CD4-positive, alpha-beta memory T cell (primary cell): ENCODE measurements at places on chromosomes 3 and 15.

- DNase-seq = no peak
Observed at GRCh38 chr15:37059086-37059485, 41.3 kb downstream of the MEIS2 start.

DNA sequence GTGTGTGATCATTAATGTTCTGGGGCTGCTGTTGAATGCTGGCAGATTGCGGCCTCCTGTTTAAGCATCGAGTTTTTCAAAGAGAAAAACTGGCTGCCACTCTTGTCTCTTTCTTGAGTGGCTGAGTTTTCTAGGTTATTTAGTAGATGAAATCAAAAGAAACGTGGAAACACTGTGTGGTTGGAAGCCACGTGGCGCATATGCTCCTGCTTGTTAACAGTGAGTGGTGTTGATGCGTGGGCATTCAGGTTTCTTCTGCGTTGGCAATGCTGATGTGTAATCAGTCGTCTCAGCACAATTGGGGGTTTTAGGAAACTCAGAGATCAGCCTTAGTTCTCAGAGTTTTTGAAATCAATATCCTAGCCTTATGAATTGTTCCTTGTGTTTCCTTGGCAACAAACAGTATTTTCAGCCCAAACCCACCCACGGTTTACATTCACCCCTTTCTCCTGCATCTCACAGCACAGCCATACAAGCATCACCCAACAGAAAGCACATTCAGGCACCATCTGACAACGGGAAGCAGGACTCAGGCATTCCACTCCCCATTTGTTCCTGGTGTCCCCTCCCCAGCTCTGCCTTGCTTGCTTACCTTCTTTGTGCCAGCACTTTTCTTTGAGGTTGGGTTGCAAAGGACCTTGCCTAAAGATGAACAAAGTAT, 74.7 kb downstream of the SEC22A start:
- no peak for DNase-seq

- no peak for DNase-seq
Observed at GRCh38 chr3:169641167-169641566, 22.3 kb downstream of the MECOM start.

DNA sequence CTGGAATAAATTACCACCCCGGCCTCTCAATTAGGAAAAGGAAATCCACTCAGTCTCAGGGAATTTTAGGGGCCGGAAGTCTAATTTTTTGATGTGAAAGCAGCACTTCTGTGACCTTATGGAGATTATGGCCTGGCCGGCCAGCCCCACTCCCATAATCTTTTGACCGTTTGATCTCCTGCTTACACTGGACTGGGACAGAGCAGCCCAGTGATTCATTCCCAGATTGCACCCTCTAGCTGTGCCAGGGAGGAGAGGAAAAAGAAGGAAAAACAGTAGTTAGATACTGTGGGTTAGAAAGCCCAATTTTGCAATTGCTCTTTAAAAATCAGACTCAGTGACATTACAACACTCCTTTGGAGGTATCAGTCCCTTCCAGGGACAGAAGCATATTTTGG, 32.4 kb downstream of the GJD2 start:
- DNase-seq = no peak

- no peak for DNase-seq
Observed at GRCh38 chr3:51381333-51381705, 3.8 kb upstream of the MANF start.

GRCh38 chr3:59425371-59425770, 375.5 kb upstream of the CFAP20DC start:
- no peak for DNase-seq

DNA sequence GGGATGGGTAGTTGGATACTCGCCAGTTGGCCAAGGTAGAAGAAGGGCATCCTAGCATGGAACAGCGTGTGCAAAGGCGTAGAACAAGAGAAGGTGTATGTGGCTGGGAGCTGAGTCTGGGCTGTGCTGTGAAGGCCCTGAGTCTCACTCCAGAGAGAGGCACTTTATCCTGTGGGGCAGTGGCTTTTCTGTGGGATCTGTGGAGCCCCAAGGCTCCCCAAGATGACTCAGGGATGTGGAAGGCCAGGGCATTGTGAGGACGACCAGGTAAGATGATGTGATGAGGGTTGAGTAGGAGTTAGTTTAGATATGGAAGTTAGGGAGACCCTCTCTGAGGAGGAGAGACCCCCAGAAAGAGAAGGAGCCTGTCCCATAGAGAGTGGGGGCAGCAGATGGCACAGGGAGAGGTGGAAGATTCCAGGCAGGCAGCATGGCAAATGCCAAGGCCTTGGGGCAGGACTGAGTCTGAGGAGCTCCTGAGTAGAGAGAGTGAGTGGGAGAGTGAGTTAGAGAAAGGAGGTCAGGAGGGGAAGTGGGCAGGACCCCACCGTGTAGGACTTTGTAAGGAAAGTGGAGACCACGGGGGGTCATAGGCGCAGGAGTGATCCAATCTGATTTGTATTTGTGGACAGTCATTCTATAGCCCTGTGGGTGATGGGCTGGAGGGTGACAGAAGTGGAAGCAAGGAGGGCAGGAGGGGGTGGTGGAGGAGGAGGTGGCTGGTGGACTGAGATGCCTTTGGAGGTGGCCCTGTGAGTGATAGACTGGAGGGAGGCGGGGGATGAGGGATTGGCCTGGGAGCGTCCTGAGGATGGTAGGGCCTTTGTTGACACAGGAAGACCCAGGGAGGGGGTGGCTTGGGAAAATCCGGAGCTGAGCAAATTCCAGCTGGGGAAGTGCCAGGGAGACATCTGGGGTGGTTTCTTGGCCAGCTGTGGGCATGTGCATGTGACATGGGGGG, 50.3 kb downstream of the FBLN2 start:
- no peak for DNase-seq

- no peak for DNase-seq
Observed at GRCh38 chr15:68981941-68982340, 32.6 kb upstream of the NOX5 start.

DNA sequence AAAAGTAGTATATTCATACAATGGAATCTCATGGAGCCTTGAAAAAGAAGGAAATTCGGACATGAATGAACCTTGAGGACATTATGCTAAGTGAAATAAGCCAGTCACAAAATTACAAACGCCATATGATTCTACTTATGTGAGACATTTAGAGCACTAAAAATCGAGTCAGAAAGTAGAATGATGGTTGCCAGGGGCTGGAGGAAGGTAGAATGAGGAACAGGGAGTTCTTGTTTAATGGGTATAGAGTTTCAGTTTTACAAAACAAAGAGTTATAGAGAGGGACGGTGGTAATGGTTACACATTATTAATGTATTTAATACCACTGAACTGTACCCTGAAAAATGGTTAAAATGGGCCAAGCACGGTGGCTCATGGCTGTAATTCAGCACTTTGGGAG, 19.5 kb downstream of the UBXN7 start:
- DNase-seq = no peak

DNA sequence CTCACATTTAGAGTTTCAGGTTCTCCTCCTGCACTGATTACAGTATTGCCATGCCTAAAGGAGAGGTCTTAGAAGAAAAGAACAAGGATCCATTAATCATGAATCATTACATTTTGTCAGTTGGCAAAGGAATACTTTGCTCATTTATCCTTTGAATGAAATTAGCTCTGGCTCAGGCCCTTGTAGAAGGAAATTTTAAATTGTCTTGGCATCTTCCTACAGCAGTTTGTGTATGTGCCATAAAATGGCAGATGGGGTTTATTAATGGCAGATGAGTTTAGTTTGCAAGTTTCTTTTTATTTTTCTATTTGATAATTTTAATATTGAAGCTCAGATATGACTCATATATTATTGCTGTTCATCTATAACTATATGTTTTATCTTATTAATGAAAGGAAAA, 181.2 kb upstream of the EPHA3 start:
- no peak for DNase-seq
